Neural progenitor cell (in vitro differentiated cells): ENCODE measurements at places on chromosomes 4 and X.

DNA sequence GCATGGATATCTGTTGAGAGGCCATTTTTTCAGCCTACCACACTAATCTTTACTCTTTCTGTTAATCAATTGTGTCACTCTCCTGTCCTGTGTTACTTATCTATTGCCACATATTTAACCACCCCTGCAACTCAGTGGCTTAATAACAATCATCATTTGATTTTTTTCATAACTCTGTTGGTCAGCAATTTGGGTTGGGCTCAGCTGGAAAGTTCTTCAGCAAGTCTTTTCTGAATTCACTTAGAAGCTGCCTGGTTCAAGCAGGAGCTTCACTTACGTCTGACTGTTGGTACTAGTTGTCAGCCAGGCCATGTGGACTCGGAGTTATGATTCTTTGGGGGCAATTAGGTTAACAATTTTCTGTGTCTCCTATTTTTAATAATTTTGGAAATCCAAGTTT lies 50.1 kb downstream of the CPE start:
- DNase-seq, result no peak

DNA sequence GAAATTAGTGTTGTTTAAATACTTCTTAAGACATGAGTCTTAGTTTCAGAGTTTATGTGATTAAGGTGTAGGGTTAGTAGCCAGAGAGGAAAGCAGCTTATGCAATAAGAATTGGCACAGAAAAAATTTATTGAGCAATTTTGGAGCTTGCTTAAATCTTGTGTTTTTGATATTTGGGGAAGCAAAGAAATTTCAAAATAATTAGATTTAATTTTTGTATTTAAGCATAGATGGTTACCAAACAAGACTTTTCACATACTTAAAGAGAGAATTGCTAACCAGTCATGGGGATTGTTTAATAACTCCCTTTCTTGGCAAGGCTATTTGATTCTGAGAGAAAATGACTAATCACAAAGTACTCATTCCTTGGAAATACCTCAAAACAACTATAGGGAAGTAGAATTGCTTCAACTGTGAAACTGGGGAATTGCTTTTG lies 202.0 kb upstream of the GRID2 start:
- DNase-seq, result no peak

- no peak for DNase-seq
These were observed 1216.5 kb downstream of the RAPGEF2 start for GRCh38 chr4:160319221-160319867.

GRCh38 chr4:7103031-7103606 lies 35.3 kb upstream of the GRPEL1 start:
- peak; percentile 95 for DNase-seq

- no peak for DNase-seq
These were observed 20.3 kb downstream of the UNC5C start for GRCh38 chr4:95528388-95528948.

- peak; percentile 18 for DNase-seq
These were observed 78.6 kb upstream of the STS start for GRCh38 chrX:7068939-7069367.

- DNase-seq, result no peak
These were observed 1257.2 kb downstream of the ADGRL3 start for GRCh38 chr4:62457356-62457755.

GRCh38 chrX:20129547-20129946 lies 12.1 kb downstream of the EIF1AX start:
- DNase-seq, result no peak

DNA sequence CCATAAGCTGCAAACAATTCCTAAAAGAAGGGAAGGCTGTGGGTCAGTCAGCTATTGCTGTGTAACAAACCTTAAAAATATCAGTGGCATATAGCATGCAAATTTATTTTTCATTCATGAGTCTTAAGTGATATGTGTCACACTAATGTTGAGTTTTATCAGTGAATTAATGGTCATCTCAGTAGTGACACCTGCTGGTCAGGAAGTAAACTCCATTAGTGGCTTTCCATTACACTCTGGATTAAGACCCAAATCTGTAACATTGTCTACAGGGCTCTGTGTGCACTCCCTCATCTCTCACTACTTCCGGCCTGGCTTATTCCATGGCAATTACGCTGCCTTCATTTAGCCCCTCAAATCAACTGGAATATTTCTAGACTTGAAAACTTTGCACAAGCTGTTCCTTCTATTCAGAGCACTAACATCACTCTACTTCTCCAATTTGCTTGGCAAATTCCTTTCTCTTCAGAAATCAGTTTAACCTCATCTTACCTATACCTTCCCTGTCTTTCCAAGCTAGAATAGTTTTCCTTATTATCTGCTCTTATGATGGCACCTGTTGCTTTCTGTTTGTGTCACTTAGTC lies 217.3 kb upstream of the TAPT1 start:
- peak; percentile 56 for DNase-seq

GRCh38 chr4:84847978-84848377 lies 118.5 kb downstream of the WDFY3 start:
- DNase-seq, result no peak

GRCh38 chr4:144579411-144580030 lies 66.4 kb upstream of the HHIP start:
- DNase-seq, result no peak

GRCh38 chrX:22097012-22097694 lies 65.0 kb downstream of the PHEX start:
- no peak for DNase-seq

DNA sequence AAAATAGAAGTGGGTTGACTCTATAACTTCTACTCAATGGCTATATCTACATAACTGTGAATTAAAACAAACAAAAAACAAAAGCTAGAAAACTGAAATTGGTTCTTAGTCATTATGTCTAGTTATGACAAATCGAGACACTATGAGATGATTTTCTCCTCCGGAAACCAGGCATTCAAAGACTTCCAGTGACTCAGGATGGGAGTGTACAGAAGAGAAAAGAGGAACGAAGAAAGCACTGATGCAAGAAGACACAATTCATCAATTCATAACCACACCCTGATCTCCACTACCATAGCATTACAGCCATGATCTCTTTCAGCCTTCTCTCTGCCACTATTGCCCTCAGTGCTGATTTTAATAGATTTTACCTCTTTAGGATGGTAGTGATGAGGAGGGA lies 253.6 kb downstream of the CBLL2 start:
- DNase-seq, result no peak

DNA sequence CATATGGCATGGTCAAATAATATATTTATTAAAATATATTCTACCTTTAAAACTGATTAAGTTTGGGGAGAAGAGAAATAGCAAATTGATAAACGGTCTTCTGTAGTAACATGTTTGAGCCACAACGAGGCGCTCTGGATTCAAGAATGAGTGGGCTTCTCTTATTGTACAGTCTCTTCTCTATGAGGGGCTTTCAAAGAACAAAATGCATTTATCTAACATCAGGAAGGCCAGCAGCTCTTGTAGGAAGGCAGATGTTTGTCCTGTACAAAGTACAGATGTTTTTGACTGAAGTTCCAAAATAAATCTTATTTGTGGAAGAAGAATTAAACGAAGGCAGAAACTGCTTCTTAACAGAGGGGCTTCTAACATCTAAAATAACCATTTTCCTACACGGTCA lies 153.6 kb downstream of the RASL11B start:
- peak; percentile 66 for DNase-seq

GRCh38 chr4:54743562-54743961 lies 85.8 kb downstream of the KIT start:
- DNase-seq, result no peak

DNA sequence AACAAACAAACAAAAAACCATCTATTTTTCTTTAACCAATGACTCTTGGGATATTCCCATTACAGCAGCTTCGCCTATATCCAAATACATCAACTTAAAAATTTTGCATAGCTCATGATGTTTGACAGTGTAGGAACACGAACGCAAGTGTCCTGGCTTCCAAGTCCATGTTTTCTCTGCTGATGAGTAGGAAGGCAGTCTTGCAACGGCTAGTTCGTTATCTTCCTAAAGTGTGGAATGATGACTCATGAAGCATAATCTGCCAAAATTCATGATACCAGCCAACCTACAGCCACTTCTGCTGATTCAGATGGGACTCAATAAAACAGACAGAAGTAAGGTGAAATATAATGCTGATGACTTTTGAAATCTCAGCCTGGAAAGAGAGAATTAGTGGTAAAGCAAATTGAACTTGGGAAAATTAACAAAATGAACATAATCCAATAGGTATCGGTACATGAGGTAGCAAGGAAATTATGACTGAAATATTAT lies 6.4 kb upstream of the SEPTIN11 start:
- DNase-seq, result no peak

DNA sequence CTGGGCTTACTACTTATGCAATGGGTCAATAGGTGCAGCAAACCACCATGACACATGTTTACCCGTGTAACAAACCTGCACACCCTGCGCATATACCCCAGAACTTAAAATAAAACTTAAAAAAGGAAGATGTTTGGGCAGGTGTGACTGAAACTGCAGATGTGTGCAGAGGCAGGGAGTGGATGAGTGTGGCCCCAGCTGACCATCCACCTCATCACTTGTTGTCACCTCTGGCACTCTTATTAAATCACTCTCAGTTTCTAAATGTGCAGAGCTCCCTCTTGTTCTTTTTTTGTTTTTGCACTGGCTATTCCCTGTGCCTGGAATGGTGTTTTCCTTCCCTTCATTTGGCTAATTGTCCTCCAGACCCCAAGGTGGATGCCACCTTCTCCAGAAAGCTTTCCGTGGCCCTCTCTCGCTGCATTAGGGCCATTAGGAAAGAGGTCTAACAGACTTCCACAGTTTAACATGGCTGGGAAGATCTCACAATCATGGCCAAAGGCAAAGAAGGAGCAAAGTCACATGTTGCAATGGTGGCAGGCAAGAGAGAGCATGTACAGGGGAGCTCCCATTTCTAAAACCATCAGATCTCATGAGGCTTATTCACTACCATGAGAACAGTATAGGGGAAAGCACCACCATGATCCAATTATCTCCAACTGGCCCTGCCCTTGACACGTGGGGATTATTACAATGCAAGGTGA lies 58.5 kb downstream of the SLC2A9 start:
- no peak for DNase-seq

GRCh38 chr4:15002659-15003400 lies 549 bp downstream of the CPEB2 start:
- peak; percentile 84 for DNase-seq

DNA sequence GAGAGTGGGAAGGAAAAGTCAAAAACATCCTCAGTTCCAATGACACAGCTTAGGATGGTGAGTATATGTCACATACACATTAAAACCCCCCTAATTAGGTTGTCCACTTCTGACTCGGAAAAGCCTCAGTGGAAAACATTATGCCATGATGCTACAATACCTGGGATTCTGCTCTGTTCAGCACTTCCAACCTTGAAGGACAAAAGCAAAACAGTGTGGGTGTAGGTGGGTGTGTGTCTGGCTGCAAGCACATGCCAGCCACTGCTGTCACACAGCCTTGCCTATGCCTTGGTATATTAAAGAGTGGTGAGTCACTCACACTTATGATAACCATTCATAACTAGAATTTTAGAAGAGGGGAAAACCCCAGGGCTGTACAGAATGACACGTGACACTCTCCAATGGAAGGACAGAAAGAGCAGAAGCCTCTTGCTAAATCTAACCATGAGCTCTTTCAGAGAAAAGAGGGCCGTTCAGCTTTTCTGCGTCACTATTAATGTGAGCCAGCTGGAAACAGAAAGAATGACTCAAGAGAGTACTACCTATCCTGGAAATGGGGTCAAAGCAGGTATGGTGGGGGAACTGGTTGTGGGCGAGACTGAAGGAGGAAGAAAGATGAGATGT lies 159.6 kb downstream of the TET2 start:
- no peak for DNase-seq

DNA sequence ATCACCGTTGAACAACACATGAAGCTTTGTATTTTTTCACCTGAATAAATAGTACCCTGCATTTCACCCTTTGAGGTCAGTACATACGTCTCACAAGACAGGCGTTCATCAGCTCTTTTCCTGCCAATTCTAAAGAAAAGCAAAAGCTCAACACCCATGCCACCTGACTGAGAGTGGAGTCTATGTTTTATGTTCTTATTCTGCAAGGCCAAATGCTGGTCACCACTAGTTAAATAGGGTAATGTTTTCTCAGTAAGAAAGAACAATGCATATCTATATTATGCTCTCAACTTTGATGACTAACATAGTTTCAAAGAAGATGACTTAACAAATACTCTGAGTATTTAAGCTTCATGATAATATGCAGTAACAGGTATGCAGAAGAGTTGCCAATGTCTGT lies 336.3 kb upstream of the BMP3 start:
- DNase-seq, result no peak

DNA sequence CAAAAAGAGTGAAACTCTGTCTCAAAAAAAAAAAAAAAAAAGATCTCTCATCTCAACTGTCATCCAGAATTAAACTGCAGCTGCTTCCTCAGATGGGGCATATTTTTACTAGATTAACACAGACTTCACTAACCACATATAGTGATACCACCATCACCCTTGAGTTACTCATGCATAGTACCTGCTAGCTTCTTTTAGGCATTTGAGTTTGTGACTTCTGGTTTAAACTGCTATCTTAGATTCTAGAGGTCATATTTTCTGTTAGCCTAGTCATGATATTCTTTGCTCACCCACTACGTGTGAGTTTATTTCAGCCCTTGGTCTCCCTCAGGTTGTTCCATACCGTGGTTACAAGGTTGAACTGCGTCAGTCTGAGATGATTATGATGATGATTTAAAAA lies 154.9 kb upstream of the BMP3 start:
- no peak for DNase-seq

GRCh38 chr4:145881989-145882388 lies 56.6 kb downstream of the ZNF827 start:
- DNase-seq, result no peak

GRCh38 chrX:4764888-4765287 lies 1051.4 kb upstream of the PRKX start:
- no peak for DNase-seq

GRCh38 chr4:185859111-185859510 lies 47.1 kb upstream of the SORBS2 start:
- DNase-seq, result no peak

DNA sequence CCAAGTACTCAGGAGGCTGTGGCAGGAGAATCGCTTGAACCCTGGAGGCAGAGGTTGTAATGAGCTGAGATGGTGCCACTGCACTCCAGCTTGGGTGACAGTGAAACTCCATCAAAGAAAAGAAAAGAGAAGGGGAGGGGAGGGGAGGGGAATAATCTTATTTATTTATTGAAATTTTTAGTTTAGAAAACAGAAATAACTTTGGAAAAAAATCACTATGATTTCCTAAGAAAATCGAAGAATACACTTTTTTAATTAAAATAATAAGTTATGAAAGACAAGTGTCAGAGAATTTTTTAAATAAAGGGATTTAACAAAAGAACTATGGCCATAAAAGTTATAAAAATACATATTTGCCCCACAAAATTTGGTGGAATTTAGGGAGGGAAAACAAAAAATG lies 836.9 kb upstream of the HS3ST1 start:
- no peak for DNase-seq

GRCh38 chrX:151030845-151031244 lies 47.7 kb downstream of the HMGB3 start:
- no peak for DNase-seq

GRCh38 chr4:84733343-84734033 lies 150.6 kb downstream of the CDS1 start:
- DNase-seq, result no peak

DNA sequence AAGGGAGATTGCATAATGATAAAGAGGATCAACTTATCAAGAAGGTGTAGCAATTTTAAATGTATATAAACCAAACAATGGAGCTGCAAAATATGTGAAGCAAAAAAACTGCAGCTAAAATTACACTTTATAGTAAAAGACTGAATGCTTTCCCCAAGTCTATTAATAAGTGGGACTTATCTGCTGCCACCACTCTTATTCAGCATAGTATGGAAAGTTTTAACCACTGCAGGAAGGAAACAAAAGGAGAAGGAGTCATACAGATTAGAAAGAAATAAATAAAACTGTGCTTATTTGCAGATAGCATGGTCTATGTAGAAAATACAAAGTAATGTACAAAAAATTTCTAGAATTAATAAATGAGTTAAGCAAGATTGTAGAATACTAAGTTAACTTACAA lies 94.1 kb upstream of the GK2 start:
- DNase-seq, result no peak
